ENCODE measurements at places on chromosomes 4 and X.
A peak's percentile ranks its signal among the peaks of the same experiment; 100 is the strongest.

DNA sequence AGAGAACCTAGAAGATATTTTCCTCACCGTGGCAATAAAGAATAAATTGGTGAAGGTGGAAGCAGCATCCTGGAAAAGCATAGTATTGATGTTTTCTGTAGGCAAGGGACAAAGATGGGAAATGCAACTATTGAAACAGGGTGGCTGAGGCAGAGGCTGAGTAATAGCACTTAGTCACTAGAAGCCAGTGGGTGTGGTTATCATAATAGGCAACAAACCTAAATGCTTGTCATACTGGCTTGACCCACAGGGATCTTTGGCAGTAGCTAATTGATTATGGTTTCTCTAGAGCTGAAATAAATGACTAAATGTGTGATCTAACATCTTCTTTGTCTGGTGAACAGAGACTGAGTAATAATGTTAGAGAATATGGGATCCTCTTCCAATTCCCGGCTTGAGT, 353.6 kb upstream of the RPS6KA3 start:
- no peak overlapping the region for H3K27ac ChIP-seq
- H3K4me1 ChIP-seq = peaks cover 2% of the 10 kb centered on the region
- no peak overlapping the region for H3K4me3 ChIP-seq
- DNase-seq = peak; percentile 5

DNA sequence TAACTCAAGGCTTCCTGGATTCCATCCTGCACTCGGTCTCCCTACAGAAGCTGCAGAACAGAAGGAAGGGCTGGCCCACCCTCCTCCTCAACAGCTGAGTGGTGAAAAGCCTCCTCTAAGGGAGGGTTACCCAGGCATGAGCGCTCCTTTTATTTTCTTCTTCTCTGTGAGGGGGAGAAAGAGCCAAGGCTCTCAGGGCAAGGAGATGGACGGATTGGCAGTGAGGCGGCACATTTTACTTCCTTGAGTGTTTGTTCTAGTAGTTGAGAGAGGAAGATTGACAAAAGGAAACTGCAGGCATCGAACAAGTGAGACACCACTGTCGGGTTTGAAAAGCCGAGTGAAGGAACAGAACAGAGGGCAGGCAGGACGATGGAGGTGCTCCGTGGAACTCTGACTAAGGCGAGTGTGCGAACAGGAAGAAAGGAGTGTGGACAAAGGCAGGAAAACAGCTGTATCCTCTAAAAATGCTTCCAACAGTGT, 38.4 kb upstream of the STS start:
- H3K36me3 ChIP-seq = peaks cover 2% of the 10 kb centered on the region
- DNase-seq = no peak
- H3K27ac ChIP-seq = peak overlapping the region; percentile 42
- H3K4me3 ChIP-seq = peak overlapping the region; percentile 49
- H3K27me3 ChIP-seq = no peaks in the 10 kb centered on the region

- no peak overlapping the region for H3K27ac ChIP-seq
- no peak overlapping the region for H3K4me3 ChIP-seq
- H3K4me1 ChIP-seq = no peaks in the 10 kb centered on the region
- no peaks in the 10 kb centered on the region for H3K27me3 ChIP-seq
- no peaks in the 10 kb centered on the region for H3K36me3 ChIP-seq
- DNase-seq = no peak
Observed at GRCh38 chr4:27442146-27442545, 581.5 kb downstream of the STIM2 start.

DNA sequence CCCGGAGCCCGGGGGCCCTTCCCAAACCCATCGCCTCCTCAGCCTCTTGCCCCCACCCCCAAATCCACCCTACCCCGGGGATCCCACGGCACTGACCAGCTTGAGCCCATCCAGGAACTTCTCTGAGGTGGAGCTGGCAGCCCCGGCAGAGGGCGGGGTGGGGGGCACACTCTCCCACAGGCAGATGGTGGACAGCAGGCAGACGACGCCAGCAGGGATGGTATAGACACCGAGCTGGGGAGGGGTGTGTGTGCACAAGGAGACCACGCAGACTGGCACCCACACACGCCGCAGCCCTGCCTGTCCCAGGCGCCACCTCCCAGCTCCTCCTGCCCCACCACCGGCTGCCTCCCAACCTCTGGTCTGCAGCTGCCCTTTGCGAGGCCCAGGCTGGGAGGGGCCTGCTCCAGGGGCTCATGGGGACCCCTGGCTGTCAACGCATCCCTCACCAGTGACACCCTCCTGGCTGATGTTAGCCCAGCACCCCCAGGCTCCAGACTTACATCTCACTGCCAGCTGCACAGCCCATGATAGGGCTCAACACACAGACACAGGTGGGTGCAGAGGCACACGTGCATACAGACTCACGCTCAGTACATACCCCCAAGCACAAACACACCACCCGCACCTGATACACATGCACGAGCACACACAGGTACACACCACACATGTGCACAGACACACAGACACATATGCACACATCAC, 4.2 kb downstream of the SLC49A3 start:
- DNase-seq = no peak
- no peak overlapping the region for H3K4me3 ChIP-seq
- H3K27me3 ChIP-seq = peaks cover 9% of the 10 kb centered on the region

DNA sequence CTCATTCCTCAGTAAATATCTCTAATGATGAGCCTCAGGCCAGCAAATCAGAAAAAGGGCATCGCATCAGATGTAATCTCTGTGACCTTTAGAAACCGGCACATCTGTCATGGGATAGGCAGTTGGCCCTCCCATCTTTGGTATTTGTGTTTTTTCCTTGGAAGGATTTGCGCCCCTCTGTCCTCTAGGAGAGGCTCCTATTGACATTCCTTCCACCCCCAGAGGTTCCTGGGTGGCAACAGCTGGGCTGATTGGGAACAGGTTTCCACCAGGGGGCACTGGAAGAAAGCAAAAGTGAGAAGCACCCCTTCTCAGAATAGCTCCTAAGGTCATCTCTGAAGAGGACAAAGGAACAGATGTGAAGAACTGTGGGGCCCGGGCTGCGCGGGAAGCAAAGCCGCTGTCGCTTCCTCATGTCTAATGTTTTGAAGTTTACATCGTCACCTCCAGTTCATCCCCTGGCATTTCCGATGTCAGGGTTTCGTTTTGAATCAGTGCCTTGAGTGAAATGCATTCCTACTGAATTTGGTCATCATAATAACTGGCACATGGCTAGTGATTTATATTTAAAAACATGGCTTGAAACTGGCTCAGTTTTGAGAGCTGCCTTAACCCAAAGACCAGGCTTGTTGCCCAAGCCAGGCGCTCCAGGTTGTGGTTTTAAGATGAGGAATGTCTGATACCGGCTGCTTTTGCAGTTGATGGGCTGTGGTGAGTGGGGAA, 6.2 kb downstream of the TXK start:
- peak overlapping the region; percentile 51 for H3K4me3 ChIP-seq
- peaks cover 80% of the 10 kb centered on the region for H3K4me1 ChIP-seq
- H3K36me3 ChIP-seq = peaks cover 24% of the 10 kb centered on the region
- peak; percentile 95 for DNase-seq
- H3K27me3 ChIP-seq = no peaks in the 10 kb centered on the region

DNA sequence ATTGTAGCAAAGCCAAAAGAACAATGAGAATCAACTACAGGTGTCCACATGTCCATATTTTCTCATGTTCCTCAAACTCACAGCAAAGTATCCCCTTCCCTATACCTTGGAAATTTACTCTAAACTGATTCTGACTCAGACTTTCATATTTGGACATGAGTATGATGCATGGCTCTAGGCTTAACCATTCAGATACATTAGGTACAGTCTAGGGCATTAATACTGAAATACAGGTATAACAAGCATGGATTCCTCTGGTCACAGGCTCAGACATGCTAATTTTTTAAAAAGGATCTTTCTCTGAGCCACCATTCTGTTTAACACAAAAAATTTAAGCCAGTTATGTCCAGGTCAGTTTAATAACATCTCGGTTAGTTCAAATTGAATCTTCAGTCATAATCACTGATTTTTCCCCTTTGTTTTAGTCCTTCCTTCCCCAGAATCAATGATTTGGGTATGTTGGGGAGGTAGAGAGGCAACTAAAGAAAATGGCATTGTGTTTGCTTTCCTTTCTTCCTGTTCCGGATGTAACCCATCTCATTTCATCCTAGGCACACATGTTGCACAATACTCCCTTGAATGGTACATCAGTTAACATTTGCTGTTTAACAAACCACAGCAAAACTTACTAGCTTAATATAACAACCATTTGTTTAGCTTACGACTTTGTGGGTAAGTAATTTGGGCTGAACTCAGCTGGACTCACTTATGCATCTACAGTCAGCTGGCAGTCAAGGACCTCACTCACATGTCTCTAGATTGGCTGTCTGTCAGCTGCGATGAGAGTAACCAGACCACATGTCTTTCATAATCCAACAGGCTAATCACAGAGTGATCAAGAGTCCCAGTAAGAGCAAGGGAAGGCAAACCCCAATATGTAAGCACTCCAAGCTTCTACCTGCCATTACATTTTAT, 75.3 kb upstream of the GRIA3 start:
- H3K27ac ChIP-seq = no peak overlapping the region
- H3K4me1 ChIP-seq = no peaks in the 10 kb centered on the region
- H3K27me3 ChIP-seq = no peaks in the 10 kb centered on the region
- H3K4me3 ChIP-seq = no peak overlapping the region
- no peaks in the 10 kb centered on the region for H3K36me3 ChIP-seq

DNA sequence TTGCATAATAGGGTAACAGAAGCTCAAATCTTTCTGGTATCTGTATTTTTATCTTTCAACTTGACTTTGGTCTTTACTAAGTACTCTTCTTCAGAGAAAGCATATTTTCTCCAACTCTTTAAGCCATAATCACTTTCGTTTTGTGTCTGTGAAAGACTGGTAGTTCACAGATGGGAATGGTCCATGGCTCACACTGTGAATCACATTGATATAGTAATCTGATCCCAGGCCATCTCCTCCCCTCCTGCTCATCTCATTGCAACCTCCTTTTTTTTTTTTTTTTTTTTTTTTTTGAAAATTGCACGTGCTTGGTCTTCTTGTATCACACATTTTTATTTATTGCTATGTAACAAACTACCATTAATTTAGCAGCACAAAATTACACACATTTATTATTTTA, 694.5 kb upstream of the SLIT2 start:
- no peaks in the 10 kb centered on the region for H3K36me3 ChIP-seq
- DNase-seq = no peak
- no peak overlapping the region for H3K27ac ChIP-seq
- H3K4me3 ChIP-seq = no peak overlapping the region
- no peaks in the 10 kb centered on the region for H3K27me3 ChIP-seq
- H3K4me1 ChIP-seq = no peaks in the 10 kb centered on the region

DNA sequence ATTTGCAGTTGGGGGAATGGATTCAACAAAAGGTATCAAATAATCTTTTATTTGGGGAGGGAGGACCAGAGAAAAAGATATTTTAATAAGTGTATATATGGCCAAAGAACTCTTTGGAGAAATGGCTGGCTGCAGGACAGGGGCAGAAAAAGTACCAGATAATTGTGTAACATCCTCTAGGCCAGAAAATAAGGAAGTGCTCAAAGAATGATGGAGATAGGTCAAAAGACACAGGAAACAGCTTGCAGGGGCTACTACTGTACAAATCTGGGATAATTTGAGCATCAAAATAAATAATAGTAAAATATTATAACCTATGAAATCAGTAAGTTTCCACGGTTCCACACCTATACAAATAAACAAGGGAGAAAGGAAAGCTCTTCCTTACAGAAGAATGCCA, 34.8 kb downstream of the KLHL5 start:
- no peaks in the 10 kb centered on the region for H3K4me1 ChIP-seq
- H3K27me3 ChIP-seq = no peaks in the 10 kb centered on the region
- peaks cover 2% of the 10 kb centered on the region for H3K36me3 ChIP-seq
- no peak for DNase-seq

- no peaks in the 10 kb centered on the region for H3K36me3 ChIP-seq
- H3K27me3 ChIP-seq = no peaks in the 10 kb centered on the region
- H3K27ac ChIP-seq = no peak overlapping the region
Observed at GRCh38 chrX:7891928-7892327, 35.3 kb downstream of the PNPLA4 start.

DNA sequence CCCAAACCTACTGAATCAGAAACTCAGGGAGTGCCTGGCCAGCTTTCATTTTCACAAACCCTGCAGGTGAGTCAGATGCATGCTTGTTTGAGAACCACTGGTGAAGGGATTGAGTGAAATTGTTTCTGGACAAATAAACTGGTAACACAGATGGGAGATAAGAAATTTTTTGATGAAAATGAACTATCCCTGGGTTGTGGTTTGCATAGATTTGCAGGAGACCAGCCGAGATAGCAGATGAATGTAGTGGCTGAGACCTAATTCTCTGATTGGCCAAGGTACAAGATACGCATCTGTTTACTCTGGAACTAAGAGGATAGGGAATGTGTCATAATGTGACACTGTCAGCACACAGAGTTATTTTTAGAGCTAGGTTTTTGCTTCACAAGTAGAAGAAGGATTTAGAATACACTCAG, 117.8 kb upstream of the NOCT start:
- H3K27me3 ChIP-seq = peaks cover 2% of the 10 kb centered on the region
- H3K27ac ChIP-seq = no peak overlapping the region
- H3K36me3 ChIP-seq = no peaks in the 10 kb centered on the region

GRCh38 chrX:123256378-123256777, 72.3 kb downstream of the GRIA3 start:
- no peaks in the 10 kb centered on the region for H3K36me3 ChIP-seq
- H3K4me3 ChIP-seq = no peak overlapping the region
- H3K27ac ChIP-seq = no peak overlapping the region

DNA sequence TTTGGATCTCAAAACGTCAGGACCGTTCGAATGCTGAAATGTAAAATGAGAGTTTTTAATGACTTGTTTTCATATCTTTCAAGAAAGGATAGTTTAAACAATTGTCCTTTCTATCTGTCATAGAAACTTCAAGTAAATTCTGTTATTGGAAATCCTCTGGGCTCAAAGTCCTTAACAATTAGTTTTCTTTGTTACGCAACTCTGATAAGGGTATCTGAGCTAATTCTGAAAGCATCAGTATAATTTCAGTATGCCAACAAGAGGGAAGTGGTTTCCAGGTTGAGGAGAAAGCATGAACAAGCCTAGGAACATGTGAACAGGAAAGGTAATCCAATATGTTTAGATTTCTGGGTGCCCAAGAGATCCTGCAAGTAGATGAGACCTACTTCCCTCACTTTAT, 22.0 kb downstream of the ADH7 start:
- H3K27ac ChIP-seq = no peak overlapping the region
- no peak overlapping the region for H3K4me3 ChIP-seq
- H3K27me3 ChIP-seq = no peaks in the 10 kb centered on the region
- no peaks in the 10 kb centered on the region for H3K36me3 ChIP-seq
- no peak for DNase-seq

GRCh38 chrX:48520455-48520854, 1.2 kb upstream of the EBP start:
- H3K27me3 ChIP-seq = no peaks in the 10 kb centered on the region
- peak overlapping the region; percentile 90 for H3K4me3 ChIP-seq
- H3K36me3 ChIP-seq = peaks cover 4% of the 10 kb centered on the region
- DNase-seq = peak; percentile 48
- peaks cover 23% of the 10 kb centered on the region for H3K4me1 ChIP-seq
